ENCODE measurements at places on chromosomes 7 and 10. TPM values are rescaled to one million over a fixed set of nuclear protein-coding genes. Genes with fewer than 3 reads are reported as not detected.

CHRM2 gene
- total RNA-seq: 3.0 TPM

DNA sequence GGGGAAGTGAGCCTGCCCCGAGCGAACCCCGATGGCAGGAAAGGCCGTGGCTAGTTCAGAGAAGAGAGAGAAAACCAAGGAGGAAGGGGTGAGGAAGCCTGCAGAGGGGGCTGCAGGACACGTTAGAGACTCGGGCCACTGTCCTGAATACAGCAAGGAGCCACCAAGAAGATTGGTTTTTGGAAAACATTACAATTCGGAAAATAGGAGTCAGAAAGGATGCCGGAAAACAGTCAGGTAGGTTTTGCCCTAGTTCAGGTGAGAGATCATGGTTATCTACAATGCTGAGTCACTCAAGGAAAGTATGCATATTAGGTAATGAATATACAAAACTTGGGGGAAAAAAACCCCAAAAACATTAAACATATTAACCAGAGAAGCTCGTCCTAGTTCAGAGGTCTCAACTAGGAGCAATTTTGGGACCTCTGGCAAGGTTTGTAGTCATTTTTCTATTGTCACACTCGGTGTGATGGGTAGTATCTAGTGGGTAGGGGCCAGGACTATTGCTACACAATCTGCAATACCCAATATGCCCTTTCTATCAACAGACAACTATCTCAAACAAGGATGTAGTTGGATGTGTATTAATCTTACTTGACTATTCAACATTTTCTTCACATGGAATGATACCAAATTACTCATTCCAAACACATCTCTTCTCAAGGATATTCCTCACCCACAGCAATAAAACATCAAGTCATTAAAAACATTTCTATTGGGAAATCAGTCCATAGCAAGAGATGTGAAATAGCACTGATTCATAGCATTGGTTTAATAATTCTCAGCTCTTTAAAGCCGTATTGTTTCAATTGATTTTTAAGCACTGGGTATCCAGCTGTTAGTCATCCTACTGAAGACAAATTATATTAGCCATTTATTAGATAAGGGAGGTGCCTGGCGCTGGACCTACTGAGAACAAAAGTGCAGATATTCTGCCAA lies 74.4 kb upstream of the RSU1 start:
- no peak for DNase-seq

GRCh38 chr10:98242823-98243222 lies 25.2 kb downstream of the LOXL4 start:
- peak; percentile 52 for DNase-seq

DNA sequence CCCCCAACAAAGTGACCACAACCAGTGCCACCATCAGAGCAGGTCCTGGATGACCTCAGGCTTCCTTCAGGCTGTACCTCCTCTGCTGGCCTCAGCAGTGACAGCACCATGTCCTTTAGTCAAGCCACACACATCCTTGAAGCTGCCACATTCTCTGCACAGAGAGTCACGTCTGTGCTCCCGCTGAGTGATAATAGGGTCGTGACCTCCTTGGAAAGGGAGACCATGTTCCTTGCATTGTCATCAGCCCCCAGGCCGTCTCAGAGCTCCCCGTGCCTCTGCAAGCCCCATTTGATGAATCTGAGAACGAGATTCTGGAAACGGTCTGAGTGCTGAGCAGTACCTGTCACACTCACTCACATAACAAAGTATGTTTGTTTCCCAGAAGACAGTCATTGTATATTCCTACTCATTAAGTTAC lies 106.5 kb upstream of the PRR15 start:
- no peak for DNase-seq

- no peak for DNase-seq
Measured at GRCh38 chr10:12950583-12951128, 50.9 kb downstream of the CCDC3 start.

DNA sequence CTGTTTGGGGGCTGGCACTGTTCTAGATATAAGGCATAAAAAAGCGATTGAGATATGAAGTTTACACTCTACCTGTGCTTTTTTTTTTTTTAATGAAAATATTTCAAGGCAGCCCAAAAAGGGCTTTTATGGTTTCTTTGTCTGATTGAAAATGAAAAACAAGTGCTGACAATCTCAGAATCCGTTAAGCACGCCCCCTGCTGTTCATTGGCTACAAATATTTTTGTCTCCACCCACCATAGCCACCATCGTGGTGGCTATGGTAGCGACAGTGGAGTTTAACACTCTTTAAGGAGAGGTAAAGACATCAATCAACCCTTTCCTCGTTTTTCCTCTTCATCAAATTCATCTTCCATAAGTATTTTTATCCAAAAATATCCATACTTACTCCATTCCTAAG lies 94.2 kb downstream of the CD36 start:
- DNase-seq: no peak

Data from cerebellum (tissue), 4 donors.